Stomach (tissue), 19 donors: ENCODE measurements at places on chromosomes 2 and 18. TPM values are rescaled to one million over a fixed set of nuclear protein-coding genes. Genes with fewer than 3 reads are reported as not detected.

The IL1B gene
- 25.4 TPM for total RNA-seq

The RESP18 gene
- not detected for total RNA-seq

- no peak for DNase-seq
Observed at GRCh38 chr2:236665572-236666118, 96.0 kb downstream of the ACKR3 start.

DNA sequence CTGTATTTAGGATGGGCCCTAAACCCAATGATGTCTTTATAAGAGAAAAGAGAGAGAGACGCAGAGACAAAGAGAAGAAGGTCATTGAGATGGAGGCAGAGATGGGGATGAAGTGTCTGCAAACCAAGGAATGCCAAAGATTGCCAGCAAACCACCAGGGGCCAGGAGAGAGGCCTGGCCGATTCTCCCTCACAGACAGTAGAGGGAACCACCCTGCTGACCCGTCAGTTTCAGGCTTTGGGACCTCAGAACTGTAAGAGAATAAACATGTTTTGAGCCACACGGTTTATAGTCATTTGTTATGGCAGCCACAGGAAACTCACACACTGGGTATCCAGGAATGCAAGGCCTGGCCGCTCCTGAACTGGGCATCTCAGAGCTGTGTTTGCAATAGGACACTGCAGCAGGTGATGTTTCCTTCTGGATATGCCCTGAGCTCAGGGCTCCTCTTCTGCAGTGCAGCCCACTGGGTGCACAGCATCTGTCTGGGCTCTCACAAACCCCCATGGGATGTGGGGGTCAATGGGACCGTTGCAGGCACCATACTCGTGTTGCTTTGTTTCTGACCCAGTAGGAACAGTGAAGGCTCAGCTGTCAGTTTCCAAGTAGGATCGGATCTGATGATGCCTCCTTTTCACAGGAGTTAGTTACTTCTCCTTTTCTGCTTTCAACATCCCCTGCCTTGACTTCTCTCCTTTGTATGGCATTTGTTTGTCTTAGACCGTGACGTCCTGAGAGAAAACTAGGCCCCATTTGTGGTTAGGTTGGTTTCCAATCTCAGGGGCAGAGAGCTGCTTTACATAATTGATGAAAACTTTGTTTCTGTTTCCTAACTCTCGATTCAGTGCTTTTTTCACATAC, 20.8 kb downstream of the PTPN18 start:
- no peak for DNase-seq

DNA sequence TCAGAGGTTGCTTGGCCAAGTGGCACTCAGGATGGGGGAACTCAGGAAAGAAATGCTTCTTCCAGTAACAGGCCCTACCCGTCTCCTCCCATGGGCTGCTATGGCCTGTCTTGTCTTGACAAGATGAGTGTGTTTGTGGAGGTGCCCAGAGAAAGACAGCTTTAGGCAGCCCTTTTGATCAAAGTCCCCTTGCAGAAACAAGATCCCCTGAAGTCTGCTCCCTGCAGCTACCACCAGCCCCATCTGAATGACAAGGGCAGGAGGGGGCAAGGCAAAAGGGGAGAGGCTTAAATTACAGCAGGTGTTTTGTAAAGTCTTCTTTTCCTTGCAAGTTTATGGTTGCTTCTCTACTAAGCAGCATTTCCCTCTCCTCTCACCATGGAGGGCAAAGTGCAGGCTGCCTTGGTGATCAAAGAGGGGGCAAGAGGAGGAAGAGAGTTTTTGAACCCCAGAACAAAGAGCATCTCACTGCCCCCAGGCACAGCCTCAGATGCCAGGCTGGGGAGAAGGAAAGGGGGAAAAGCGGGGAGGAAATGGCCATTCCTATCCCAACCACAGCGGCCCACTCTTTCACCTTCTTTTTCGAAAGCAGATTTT, 6.7 kb downstream of the EVA1A start:
- DNase-seq: no peak

GRCh38 chr2:31428001-31428418, 13.5 kb upstream of the XDH start:
- no peak for DNase-seq

DNA sequence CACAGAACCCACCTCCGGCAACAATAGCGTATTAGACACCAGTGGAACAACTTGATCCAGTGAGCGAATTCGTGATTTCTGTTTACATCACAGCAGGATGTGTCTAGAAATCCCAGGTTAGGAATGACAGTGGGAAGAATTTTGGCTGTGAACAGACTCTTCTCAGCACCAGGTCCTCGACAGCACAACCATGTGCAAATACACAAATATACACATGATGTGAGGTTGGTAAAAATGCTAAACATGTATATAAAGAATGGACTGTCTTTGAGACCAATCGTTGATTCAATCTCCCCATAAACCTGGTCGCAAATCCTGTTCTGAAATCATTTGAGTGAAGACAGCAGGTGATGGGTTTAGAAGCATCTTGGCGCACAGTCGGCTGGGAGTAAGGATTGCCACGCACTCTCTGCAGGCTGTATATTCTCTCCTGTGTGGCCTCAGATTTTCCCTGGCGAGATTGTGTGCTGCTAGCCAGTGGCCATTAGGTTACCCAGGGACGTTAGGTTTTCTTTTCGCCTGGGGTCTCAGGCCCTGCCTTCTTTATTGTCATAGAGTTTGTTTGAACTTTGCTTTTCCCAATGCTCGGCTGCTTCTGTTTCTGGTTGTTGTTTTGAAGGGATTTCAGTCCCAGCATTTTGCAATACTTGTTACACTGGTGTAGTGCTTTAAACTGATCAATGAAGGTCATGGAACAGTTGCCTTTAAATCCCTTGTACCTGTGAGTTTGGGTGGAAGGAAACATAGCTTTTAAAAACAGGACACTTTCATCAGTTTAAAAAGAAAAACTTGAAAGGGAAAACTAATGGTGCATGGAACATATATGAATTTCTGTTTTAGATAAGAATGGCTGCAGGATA, 147.3 kb downstream of the ALPK2 start:
- no peak for DNase-seq

DNA sequence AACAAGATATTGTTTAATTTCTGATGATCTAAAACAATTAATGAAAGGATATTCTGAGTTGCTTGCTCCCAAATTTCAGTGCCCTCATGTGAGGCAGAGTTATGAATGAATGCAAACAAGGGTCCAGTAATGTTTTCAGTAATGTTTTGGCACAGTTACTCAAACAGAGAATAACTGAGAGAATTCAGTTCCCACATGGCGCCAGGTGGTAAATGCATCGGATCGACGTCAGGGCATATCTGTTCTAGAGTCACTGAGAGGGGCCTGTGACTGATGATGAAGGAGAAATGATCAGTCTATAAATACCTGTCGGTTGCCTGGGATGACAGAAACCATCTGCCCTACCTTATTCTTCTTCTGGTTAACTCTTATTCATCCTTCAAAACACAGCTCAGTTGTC, 81.4 kb downstream of the KCNS3 start:
- no peak for DNase-seq
